ENCODE measurements at places on chromosomes 4 and X.

DNA sequence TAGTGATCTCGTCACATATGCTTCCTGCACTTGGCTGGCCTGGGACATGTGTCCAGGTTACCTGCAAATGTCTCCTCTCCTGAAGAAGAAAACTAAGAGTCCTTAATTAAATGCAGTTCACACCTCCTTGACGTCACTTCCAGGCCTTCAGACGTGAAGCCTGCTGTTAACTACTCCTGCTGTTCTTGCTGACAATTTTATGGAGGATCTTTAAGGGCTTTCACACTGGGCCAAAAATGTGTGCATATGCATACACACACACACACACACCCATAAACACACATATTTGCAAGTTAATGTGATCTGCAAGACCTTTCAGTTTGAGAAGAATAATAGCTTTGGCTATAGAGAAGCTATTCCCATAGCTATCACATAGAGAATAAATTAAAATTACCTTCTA lies 267.9 kb downstream of the AFF2 start:
- no peak for DNase-seq

DNA sequence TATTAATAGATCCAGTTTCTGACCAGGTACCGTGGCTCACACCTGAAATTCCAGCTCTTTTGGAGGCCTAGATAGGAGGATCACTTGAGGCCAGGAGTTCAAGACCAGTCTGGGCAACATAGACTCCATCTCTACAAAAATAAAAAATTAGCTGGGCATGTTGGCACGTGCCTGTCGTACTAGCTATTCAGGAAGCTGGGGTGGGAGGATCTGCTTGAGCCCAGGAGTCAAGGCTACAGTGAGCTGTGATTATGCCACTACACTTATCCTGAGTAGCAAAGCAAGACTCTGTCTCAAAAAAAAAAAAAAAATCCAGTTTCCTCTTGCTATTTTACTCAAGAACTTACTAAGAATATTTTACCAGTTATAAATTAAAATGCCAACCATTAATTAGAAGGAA lies 91.7 kb downstream of the SLC10A6 start:
- no peak for DNase-seq

DNA sequence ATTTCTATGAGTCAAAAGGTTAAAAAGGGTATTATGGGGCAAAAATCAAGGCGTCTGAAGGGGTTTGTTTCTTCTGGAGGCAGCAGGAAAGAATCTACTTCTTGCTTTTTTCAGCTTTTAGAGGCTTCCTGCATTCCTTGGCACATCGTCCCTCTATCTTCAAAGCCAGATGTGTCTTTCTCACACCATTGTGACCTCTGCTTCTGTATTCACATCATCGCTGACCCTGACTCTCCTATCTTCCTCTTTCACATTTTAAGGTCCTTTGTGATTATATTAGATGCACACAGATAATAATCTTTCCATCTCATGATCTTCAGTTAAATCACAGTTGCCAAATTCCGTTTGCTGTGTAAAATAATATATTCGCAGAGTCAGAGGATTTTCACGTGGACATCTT lies 112.7 kb downstream of the PPP4R3C start:
- DNase-seq = no peak

DNA sequence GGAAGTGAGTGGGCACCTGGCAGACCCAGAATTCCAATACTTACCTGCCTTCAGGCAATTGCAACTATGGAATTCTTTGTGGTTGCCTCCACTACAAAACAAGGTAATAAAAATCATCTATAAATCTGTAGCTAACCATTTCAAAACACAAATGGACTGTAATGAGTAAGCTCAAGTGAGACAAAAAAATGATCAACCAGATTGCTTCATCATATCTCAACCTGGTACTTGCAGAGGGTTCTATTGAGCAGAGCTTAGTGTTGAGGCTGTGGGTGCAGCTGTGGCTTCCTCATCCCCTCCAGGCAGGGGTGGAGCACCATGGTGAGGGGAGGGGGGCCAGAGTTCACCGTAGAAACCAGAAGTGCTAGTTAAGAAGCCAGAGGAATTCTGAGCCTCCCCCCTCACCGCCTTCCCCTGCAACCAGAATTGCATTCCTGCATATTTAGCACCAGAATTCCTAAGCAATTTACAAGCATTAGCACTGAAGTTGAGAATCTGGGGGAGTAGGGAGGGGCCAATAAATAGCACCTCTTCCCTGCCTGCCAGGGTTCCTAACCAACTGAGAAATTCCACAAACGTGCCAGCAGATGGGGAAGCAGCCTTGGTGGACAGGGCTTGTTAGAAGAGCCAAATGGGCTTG lies 11.5 kb downstream of the CTAG1A start:
- DNase-seq = peak; percentile 25

All from body of pancreas (tissue), 4 donors.